CD14-positive monocyte (primary cell): ENCODE measurements at places on chromosomes 7 and 10.

DNA sequence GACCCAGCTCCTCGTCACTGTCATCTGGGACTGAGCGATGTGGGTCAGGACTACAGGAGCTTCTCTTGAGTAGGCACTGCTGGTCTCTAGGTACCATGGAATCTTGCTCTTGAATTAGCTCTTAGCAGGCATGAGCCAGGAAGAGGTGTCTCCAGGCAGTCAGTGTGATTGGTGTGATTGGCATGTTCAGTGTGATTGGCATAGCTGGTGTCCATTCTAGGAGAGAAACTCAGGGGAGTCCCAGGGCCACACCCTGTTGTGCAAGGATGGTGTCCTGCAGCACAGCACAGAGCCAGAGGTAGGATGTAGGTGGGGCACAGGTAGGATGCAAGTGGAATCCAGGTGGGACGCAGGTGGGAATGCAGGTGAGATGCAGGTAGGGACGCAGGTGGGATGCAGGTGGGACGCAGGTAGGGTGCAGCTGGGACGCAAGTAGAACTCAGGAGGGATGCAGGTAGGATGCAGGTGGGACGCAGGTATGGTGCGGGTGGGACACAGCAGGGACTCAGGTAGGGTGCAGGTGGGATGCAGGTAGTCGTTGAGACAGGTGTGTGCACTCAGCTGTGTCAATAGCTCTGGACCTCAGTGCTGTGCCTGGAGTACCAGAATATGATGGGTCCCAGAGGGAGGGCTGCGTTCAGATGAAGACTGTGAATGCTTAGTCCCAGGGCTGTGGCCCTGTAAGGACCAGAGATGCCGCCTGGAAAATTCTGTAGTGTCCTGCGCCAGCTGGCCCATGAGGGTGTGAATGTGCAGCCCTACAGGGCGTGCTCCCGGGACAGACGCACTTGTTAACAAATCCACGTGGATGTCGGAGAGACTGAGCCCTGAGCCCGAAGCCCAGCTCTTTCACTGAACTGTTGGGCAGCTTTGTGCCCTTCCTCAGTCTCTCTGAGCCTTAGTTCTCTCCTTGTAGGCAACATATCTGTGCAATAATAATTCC lies 248.2 kb upstream of the PITRM1 start:
- no peak for DNase-seq

GRCh38 chr7:22696541-22697228 lies 30.3 kb upstream of the IL6 start:
- DNase-seq: peak; percentile 17

DNA sequence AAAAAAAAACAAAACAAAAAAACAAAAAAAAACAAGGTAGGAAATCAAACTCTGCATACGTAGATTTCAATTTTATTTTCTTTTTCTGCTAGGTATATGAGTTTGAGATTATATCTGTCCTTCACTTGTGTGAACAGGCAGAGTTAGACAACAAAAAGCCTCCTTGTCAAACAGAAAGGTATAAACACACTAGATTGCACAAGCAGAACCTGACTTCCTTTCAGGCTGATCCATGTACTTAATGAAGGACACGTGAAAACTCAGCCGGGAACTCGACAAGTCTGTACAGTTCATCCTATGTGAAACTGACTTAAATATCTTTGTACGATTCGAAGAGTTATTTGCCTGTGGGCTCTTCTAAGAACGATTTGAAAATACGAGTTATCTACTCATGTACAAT lies 254.1 kb downstream of the ARL4A start:
- no peak for DNase-seq

DNA sequence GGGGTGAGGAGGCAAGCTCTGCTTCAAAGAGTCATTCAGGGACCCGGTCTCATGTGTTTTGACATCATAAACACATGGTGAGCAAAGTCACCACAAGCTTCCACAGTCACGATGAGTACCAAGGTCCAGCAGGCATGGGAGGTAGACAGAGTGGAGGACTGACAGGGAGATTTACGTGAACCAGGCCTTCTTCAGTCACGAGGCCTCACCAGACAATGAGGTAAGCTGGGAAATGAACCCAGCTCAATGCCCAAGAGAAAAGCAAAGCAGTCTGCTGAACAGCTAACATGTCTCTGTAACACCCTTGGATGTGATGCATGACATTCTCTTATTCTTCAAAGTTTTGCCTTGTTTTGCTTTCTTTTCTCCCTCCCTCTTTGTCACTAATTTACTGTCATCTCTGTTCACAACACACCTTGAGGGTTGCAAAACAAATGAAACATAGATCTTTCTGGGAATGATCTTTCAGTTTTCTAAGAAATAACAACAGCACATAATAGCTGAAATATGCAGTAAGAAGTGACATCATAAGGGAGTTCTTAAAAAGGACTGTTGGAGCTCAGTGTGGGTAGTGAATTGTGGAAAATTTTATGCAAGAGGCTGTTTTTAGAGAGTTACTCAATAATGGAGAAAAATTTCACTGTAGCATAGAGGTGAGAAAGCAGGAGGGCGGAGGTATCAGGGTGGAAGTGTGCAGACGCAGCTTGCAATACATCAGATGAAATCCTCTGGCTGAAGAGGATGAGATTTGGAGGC lies 9.0 kb downstream of the PPP1R17 start:
- DNase-seq: peak; percentile 52

DNA sequence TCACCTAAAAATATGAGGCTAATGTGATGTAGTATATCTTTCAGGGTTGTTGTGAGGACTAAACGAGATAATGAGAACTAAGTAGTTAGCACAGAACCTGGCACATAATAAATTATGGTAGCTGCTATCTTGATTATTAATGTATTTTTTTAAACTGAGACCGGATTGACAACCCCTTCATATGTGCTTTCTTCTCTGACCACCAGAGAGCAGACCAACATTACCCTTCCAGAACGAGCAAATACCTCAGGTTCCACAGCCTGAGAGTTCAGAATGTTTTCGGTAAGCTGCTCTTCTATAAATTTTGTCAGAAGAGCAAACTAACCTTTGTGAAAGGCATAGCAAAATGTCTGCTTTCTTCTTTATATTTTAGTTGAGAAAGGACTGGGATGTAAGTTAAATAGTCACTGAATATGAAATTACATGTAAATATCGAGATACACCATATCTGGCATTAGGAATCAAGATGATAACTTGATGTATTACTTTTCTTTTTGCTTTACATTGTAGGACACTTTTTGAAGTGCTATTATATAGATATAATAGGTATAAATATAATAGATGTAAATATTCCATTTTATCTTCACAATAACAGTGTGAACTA lies 13.6 kb upstream of the BPGM start:
- DNase-seq: no peak

DNA sequence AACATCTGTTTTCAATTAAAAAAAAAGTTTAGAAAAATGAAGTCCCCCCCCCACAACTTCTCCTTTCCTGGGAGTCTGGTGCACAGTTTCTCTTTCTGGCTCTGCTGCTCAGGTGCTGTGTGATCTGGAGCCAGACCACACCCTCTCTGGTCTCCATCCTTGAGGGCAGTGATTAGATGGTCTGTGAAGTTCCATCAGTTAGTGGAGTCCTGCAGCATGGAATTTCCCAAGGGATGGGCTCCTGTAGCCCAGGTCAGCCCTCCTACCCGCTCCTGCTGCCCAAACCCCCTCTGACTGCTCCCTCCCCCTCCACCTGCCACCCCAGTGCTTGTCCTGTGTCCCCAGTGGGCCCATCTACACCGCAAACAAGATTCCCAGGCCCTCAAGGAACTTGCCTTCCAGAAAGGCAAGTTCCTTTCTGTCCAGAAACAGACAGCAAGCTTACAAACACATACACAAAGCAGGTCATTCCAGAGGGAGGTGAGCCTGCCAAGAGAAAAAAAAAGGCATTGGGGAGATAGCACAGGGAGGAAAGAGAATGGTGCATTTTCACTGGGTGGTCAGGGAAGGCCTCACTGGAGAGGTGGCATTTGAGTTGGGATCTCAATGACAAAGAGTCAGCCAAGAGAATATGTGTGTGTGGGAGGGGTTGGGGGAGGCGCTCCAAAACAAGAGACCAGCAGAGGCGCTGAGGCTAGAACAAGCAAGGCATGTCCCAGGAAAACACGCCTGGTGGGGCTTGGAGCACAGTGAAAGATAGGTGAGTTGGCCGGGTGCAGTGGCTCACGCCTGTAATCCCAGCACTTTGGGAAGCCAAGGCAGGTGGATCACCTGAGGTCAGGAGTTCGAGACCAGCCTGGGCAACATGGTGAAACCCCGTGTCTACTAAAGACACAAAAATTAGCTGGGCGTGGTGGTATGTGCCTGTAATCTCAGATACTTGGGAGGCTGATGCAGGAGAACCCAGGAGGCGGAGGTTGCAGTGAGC lies 49.5 kb upstream of the SLC29A3 start:
- no peak for DNase-seq

DNA sequence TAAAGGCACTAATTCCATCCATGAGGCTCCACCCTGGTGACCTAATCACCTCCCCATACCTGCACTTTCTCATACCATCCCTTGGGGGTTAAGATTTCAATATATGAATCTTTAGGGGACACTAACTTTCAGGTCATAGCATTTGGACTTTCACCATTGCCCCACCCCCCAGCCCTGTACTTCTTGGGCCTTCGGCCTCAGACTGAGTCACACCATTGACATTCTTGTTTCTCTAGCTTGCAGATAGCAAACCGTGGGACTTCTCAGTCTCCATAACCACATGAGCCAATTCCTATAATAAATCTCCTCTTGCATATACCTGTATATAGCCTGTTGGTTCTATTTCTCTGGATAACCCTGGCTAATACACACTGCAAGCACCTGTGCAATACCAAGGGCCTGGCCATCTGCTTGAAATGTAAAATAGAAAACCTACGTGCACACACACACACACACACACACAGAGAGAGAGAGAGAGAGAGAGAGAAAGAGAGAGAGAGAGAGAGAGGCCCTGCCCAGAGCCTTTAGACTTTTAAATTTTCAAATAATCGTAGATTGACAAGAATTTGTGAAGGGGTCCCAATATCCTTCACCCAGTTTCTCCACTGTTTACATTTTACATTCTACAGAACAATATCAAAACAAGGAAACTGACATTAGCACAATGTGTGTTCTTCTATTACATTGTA lies 25.3 kb downstream of the ANXA8 start:
- DNase-seq: no peak

DNA sequence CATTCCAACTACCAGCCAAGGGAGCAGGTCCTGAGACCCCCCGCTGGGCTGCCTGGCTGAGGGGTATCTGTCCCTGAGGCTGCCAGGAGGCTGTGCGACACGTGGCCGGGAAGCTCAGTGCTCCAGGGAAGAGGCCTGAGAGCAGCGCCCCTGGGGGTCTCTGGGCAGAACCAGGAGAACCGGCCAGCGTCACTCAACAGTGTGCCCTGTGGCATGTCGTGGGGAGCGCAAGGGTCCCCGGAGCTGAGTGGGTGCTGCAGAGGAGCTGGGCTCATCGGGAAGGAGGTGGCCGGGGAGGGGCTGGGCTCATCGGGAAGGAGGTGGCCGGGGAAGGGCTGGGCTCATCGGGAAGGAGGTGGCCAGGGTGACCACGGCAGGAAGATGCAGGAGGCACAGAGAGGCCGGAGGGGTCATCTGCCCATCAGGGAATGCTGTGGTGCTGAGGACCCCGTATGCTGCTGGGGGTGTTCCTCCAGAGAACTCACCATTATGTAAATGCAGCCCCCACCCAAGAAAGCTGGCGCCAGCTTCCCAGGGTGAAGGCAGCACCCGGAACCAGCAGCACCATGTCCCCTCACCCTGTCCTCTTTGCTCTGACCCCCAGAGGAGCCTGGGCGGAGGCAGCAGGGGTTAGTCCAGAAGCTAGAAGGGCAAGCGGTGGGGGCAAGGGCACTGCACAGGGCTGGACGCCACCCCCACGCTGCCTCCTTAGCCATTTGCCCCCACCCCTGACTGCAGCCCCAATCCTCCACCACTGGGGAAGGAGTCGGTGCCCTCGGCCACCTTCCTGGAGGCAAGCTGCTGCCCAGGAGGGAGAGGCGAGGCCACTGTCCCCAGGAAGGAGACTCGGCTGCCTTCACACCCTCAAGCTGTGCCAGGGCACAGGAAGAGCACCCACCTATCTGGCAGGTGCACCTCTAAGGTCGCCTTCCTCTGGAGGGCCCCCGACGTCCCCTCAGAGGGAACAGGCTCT lies 33.3 kb downstream of the CALML3 start:
- no peak for DNase-seq

GRCh38 chr10:75350791-75351190 lies 50.8 kb downstream of the ZNF503 start:
- no peak for DNase-seq

DNA sequence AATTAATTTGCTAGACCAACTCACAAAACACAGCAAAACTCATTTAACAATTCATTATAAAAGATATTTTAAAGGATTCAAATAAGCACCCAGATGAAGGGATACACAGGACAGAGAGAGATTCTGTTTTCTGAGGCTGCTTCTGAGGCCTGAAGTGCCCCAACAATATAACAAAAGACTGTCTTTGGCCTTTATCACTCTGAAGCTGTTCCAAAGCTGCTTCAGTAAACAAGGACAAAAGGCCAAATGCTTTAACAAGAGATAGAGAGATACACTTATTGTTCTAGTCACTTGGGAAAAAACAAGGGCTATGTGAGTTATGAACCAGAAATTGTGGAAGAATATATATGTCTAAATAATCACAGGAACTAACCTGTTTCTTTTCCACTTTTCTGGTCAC lies 223.7 kb downstream of the CXCL12 start:
- no peak for DNase-seq

DNA sequence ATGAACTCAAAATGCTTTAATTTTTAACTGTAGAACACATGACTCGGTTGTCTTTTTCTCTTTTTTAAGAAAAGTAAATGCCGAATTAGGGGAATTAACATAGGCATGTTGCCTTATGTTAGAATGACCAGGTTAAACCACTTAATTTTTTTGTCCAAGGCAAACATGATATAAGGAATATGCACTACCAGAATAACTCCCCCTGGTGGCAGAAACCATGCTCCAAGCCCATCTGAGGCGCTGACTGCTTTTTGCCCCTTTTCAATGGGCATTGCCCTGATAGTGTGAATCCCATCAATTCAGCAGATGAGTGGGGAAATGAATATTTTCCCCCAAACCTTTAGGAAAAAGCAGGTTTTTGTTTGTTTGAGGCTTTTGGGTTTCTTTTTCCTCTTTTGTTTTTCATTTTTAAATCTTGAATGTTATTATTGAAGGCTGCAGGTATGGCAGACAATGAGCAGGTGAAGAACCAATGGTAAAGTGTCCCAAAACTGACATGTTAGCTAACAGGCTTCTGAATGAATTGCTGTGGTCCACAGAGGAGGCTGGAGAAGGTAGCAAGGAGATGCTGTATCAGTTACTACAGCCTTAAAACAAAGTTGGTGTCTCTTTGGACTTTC lies 284.3 kb downstream of the SORCS3 start:
- peak; percentile 1 for DNase-seq

DNA sequence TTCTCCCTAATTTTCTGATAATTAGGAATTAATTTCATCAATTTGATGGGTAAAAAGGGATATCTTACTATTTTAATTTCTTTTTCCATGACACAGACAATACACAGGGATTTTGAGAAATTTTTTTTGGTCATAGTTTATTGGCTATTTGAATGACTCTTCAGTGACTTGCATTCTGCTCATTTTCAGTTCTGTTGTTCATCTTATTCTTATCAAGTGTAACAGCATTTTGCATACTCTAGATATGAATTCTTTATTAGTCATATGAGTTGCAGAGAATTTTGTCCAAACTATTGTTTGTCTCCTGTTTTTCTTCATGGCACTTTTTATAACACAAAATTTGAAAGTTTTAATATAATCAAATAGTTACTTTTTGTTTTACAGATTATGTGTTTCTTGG lies 41.7 kb downstream of the MKLN1 start:
- no peak for DNase-seq

GRCh38 chr7:219581-220150 lies 27.3 kb downstream of the FAM20C start:
- DNase-seq: no peak
